ENCODE measurements at places on chromosomes 6 and 20. TPM values are rescaled to one million over a fixed set of nuclear protein-coding genes. Genes with fewer than 3 reads are reported as not detected.

DNA sequence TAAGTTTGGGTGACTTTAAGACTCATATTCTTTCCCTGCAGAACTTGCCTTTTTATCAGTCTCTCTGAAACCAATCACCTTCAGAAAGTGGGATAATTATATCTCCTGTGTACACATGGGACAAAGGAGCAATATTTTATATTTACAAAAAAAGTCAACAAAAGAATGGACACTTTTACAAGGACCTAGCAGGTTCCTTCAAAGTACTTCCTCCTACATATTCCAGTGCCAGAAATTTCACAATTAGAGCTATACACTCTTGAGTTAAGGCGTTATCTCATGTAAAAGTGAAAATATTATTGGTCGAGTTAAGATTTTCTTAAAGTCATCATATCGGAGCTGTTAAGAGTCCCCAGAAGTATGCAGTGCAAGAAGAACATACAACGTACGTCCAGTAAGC is 98.9 kb upstream of the MAFB start:
- no peak for DNase-seq
- H3K27ac ChIP-seq: no peak overlapping the region
- H3K36me3 ChIP-seq: no peaks in the 10 kb centered on the region
- H3K27me3 ChIP-seq: no peaks in the 10 kb centered on the region
- H3K4me1 ChIP-seq: no peaks in the 10 kb centered on the region

CAGE1 gene
- 0.30 TPM for total RNA-seq

ARG1 gene
- not detected for total RNA-seq

DNA sequence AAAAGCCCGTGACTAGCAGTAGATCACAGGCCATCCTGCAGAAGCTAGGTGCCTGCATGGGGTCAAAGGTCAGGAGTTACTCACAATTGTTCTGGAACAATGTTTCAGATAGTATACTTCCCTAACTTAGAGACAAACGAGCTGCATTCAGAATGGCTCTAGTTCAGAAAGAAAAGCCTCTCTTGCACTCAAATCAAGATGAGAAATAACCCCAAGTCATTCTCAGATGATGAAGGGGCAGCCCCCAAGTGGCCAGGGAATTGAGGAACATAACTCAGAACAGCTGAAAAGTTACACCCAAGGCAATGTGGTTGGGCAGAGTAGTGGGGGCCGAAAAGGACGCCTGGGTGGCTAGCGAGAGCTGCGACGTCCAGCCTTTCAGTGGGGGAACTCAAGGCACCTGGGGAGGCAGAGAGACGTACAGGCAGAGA is 27.8 kb downstream of the FYN start:
- H3K4me1 ChIP-seq: peaks cover 46% of the 10 kb centered on the region
- H3K27ac ChIP-seq: no peak overlapping the region
- no peaks in the 10 kb centered on the region for H3K36me3 ChIP-seq
- H3K4me3 ChIP-seq: no peak overlapping the region

ZBTB46 gene
- total RNA-seq: 13.9 TPM

ARMH2 gene
- total RNA-seq: not detected

SLC17A3 gene
- total RNA-seq: not detected

DNA sequence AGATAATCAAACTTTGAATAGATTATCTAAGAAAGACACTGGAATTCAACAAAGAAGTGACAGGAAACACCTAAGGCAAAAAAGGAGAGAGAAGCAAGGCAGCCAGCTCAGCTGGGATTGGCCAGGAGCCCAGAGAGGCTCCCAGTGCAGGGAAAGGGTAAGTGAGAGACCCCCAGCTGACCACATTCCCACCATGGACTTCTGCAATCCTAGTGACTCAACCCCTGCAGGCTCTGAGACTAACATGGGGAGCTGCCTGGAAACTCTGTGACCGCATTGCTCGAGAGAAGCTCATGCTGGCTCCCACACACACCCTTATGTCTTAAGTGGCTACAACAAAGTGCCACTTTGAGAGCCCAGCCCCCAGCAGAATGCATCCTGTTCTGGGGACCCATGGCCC is 215.1 kb downstream of the PACRG start:
- DNase-seq: peak; percentile 97
- H3K4me3 ChIP-seq: no peak overlapping the region
- peak overlapping the region; percentile 66 for H3K27ac ChIP-seq
- no peaks in the 10 kb centered on the region for H3K36me3 ChIP-seq
- H3K4me1 ChIP-seq: peaks cover 10% of the 10 kb centered on the region

- H3K36me3 ChIP-seq: no peaks in the 10 kb centered on the region
- no peaks in the 10 kb centered on the region for H3K27me3 ChIP-seq
- H3K27ac ChIP-seq: no peak overlapping the region
- no peak for DNase-seq
Observed at GRCh38 chr20:15185322-15185721, 847.9 kb upstream of the FLRT3 start.

- no peak overlapping the region for H3K27ac ChIP-seq
- H3K27me3 ChIP-seq: no peaks in the 10 kb centered on the region
- H3K36me3 ChIP-seq: no peaks in the 10 kb centered on the region
- DNase-seq: no peak
- H3K4me1 ChIP-seq: peaks cover 10% of the 10 kb centered on the region
Observed at GRCh38 chr6:169695131-169695530, 6.7 kb downstream of the WDR27 start.

HSPA1L gene
- 1.1 TPM for total RNA-seq

- DNase-seq: no peak
- H3K27me3 ChIP-seq: no peaks in the 10 kb centered on the region
- H3K27ac ChIP-seq: no peak overlapping the region
- H3K4me3 ChIP-seq: no peak overlapping the region
- H3K4me1 ChIP-seq: peaks cover 8% of the 10 kb centered on the region
Observed at GRCh38 chr6:34339432-34339831, 53.0 kb downstream of the NUDT3 start.

DNA sequence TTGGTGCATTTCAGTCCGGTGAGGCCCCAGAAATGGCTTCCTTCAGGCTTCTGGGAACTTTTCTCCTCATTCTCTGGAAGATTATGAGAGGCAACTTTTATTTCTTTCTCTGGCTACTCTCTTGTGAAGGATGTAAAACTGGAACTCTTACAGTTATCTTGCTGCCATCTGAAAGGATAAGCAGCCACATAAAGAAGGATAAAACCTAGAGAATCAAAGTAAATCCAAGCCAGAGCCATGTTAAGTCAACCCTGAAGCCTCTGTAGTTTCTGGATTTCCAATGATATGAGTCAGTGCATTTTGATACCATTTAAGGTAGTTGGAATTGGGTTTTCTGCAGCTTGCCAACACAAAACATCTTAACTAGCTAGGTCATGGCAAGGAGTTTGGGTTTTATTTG is 123.6 kb downstream of the MEI4 start:
- DNase-seq: no peak

DUSP15 gene
- total RNA-seq: 1.2 TPM

ZNF165 gene
- 0.48 TPM for total RNA-seq

DNA sequence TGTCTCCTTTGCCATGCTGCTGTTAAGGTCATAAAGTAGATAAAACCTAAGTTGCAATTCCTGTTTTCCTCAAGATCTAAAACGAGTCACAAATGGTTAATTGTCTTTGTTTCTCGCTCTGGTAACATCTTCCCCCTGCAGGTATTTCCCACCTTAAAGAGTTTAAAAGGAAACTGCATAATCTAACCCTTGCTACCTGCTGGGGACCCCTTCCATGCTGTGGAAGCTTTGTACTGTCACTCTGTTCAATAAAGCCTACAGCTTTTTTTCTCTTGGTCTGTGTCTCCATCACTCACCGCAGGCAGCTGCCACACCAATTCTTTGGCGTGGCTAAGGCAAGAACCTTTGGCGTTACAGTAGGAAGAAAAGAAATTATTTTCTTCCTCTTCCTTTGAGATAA is 117.7 kb upstream of the GJE1 start:
- H3K4me3 ChIP-seq: no peak overlapping the region
- DNase-seq: no peak
- H3K36me3 ChIP-seq: no peaks in the 10 kb centered on the region

DNA sequence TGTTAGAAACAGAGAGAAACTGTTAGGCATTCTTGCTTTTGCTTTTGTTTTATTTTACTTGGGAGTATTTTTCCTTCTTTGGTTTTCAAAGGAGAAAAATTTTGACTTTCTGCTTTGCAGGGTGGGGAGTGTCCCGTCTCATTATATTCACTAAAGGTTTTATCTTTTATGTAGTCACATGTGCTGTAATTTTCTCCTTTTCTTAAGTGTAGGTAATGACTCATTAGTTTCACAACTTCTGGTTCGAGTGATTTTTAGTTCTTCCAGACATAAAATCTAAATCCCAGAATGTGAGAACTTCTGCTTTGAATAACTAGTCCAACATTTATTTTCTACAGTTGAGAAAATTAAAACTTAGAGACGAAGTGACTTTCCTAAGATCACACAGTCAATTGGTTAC is 37.7 kb downstream of the ADGRF1 start:
- H3K27me3 ChIP-seq: no peaks in the 10 kb centered on the region
- peak; percentile 51 for DNase-seq

C4A gene
- total RNA-seq: 3.8 TPM

NKX2-4 gene
- total RNA-seq: not detected

SLPI gene
- not detected for total RNA-seq

CLIC5 gene
- 0.14 TPM for total RNA-seq

DNA sequence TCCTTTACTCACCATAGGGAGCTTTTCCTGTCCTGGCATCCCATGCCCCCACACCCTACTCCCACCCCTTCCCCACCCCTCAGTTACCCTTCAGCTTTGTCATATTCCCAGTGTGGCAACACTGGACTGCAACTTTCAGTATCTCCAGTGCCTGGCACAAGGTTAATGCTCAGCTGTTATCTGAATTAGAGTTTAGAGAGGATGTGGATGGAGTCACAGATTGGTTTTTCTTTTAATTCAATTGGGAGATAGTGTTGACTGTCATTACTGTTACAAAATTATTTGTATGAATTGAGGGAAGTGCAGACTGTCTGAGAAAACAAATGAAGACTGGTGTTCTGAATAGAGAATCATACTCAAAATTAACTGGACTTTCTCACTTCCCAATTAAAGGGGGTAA is 89.9 kb downstream of the TULP4 start:
- H3K4me3 ChIP-seq: no peak overlapping the region
- no peak for DNase-seq
- H3K27ac ChIP-seq: no peak overlapping the region

DNA sequence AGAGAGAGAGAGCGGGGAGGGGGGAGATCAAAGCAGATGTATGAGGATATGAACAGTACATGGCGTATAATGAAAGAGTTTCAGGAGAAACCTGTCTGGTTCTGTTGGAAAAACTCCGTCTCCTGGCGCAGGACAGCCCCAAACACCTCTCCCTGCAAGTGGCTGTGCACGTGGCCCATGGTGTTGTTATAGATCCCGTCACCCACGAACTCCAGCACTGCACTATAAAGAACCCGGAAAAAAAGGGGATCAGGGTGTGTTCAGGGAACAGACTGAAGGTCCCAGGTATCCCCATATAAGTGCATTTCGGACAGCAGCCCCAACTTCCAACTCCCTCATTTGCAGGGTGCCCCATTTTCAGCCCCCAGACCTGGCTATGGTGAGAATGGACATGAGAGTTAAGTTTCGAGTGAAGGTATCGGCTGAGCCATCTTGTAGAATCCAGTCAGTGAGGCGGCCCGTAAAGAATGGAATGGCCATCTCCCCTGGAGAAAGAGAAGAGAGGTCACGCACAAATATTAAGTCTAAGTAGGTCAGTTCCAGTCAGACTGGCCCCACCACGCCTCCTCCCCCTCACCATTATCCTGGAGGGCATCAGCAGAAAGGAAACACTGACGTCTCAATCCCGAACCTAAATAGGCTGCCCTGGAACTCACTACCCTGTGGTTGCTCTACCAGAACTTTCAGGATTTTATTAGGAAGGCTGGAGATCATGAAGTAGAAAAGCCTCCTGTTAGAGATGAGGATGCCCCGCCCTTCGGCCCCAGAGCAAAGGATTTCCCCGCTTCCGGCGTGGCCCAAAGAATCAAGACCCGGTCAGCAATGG is 1.3 kb downstream of the TAP1 start:
- H3K4me3 ChIP-seq: peak overlapping the region; percentile 92
- DNase-seq: no peak
- peak overlapping the region; percentile 83 for H3K27ac ChIP-seq
- H3K27me3 ChIP-seq: peaks cover 5% of the 10 kb centered on the region

- no peaks in the 10 kb centered on the region for H3K27me3 ChIP-seq
- H3K27ac ChIP-seq: no peak overlapping the region
- no peaks in the 10 kb centered on the region for H3K4me1 ChIP-seq
- DNase-seq: peak; percentile 1
- H3K4me3 ChIP-seq: no peak overlapping the region
Observed at GRCh38 chr6:121086876-121087275, 247.4 kb downstream of the TBC1D32 start.
